ENCODE measurements at places on chromosomes 5 and 9. TPM values are rescaled to one million over a fixed set of nuclear protein-coding genes. Genes with fewer than 3 reads are reported as not detected.

EIF4EBP3 gene
- total RNA-seq = 11.6 TPM

GRCh38 chr9:134834217-134834956, 46.2 kb upstream of the FCN2 start:
- ATAC-seq = no peak

DND1 gene
- not detected for total RNA-seq

DNA sequence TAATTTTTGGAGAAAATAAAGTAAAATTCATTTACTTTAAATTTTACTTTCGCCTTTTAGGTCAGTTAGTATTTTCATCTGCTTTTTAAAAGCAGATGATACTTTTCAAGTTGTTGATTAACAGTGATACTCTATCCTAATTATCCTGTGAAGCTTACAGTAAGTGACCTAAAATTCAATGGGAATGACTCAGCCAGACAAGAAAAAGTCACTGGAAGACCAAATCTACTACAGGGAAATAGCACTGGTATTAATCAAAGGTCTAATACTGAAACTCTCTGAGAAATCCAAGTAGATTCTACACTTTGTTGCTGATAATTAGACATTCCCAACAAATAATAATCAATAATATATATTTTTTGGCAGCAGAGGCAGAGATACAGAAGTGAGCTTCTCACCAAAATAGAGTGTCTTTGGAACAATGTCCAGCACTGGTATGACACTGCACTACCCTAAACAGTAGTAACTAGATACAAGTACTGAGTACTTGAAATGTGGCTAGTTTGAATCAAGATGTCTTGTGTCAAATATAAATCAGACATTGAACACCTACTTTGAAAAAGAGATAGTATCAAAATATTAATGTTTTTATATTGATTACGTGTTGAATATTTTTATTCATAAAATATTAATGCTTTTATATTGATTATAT, 22.8 kb upstream of the ELL2 start:
- no peak for ATAC-seq

DNA sequence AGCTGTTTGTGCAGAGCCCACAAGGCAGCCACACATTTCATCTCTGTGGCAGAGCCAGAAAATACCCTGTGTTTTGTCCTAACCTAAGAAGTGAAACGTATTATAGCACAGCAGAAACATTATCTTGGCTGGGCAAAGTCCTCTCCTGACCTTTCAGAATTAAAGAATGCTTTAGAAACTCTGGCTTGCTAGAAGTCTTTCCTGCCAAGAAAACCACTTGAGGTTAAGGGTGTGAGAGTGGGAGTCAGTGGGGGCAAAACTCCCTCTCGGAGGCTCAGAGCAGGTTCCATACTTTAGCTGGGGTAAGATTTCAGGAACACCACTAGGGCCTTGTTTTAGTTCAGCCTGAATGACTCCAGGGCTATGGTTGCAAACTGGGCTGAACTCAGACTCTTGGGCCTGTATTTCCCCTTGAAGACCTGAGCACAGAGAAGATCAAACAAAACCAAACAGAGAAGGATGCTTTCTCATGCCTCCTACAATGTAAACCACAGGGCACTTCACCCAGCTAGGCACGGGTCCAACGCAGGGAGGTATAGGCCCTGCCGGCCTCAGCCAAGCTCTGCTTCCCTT, 48.0 kb downstream of the ZNF366 start:
- ATAC-seq = no peak

DNA sequence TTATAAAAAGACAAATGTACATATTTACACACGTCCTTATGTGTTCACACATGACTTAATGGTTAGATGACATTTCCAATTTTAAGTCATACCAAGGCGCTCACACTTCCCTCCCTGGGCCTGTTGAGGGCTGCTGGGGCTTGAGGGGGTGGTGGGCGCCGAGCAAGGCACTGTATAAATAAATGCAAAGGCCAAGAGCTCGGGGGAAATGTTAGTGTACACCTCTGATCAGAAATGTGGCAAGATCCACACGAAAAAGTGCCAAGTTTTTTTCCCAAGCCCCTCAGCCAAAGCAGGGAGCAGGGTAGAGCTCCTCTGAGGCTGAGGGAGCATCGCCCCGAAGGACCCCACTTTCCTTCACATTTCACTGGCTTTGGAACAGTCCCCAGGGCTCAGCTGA, 7.5 kb downstream of the IRF1 start:
- no peak for ATAC-seq

DNA sequence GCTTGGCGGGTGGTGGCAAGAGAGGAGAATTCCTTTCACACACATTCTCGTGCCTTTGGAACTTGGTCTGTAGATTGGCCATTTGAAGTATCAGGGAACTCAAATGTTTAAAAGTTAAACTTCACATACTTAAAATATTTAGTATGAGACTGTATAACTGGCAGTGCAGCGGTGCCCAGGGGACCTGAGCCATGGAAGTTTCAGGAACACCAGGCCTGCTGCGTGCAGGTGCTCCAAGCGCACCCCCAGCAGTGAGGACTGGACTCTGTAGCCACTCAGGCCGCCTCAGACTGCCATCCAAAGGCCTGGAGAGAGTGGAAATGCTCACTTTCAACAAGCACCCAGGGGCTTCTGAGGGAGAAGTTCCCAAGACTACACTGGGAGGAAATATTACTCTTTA, 273.5 kb upstream of the IRX2 start:
- ATAC-seq = no peak

DNA sequence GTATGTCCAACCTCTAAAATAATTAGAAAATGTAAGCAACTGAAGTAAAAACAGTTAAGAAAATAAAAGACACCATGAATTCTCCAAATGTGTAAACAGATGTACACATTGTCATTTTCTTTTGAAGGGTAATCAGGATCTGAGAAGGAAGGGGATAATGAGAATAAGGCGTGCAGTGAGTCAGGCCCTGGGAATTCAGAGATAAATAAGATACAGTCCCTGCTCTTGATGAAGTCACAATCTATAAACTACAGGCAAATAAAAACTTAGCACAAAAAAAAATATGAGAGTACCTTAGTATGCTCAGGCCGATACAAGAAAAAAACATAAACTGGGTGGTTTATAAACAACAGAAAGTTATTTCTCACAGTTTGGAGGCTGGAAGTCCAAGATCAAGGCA, 315.3 kb downstream of the DNAH5 start:
- no peak for ATAC-seq
